ENCODE measurements at places on chromosomes 1 and 21.

DNA sequence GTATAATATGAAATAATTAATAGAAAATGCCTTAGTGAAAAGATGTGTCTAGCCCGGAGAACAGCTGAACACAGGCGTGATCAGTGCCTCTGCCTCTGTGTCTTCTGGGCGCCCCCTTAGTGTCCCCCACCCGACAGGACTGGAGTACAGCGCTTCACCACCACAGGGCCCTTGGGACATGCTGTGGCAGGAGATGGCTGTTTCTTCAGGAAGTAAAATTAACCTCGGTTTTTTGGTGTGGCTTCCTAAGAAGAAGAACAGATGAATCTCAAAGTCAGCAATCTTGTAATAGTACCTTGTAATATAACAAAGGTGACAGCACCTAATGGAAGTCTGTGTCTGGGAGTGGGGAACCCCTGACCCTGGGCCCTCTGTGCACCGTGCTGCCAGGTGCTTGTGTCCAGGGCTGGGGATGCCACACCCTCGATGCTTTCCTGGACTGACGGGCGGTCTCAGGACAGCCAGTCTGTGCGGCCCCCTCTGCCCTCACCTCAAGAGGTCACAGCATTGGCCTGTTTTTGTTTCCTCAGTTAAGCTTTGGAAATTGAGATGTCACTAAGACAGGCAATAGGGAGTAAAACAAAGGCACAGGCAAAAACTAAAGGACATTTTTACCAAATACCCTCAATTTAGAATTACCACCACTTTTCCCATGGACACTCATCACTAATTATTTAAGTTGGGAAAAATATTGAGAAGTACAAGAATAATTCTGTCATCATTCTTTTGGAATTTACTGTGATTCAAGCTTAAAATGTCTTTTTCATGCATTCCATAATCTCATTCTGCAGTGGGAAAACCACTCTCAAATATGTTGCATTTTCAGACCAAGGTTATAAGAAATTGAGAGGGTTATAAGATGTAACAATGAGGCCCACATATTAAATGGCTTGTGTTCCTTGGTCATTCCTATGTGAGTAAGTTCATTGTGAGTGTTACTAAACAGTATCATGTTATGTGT lies 79.3 kb downstream of the ADARB1 start:
- no peak for DNase-seq

- no peak for DNase-seq
Measured at GRCh38 chr1:78236716-78237115, 190.9 kb downstream of the GIPC2 start.

DNA sequence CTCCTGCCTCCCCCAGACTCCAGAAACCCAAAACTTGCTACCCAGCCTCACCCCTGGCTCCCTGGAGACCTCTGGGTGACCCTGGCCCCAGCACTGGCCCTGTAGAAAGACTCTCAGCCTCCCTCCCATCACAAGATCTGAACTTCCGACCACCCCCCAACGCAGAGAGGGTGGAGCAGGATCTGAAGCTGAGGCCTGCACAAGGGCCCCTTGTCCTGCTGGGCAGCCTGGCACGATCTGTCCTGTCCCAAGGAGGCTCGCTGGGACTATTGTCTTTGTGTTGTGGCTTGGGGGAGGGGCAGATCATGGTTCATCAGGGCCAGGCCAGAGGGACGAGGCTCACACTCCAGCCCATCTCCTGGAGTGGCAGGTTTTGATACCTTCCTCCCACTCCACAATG lies 20.0 kb downstream of the PHLDA3 start:
- DNase-seq = no peak

GRCh38 chr21:42777064-42777756 lies 102.1 kb downstream of the WDR4 start:
- DNase-seq = no peak

- DNase-seq = no peak
Measured at GRCh38 chr1:25948641-25949040, 42.4 kb upstream of the STMN1 start.

- peak; percentile 89 for DNase-seq
Measured at GRCh38 chr1:63746129-63746864, 27.5 kb upstream of the ROR1 start.

- no peak for DNase-seq
Measured at GRCh38 chr1:82931006-82931405, 1067.9 kb downstream of the TTLL7 start.

GRCh38 chr1:107139833-107140702 lies 771 bp upstream of the NTNG1 start:
- DNase-seq = no peak

DNA sequence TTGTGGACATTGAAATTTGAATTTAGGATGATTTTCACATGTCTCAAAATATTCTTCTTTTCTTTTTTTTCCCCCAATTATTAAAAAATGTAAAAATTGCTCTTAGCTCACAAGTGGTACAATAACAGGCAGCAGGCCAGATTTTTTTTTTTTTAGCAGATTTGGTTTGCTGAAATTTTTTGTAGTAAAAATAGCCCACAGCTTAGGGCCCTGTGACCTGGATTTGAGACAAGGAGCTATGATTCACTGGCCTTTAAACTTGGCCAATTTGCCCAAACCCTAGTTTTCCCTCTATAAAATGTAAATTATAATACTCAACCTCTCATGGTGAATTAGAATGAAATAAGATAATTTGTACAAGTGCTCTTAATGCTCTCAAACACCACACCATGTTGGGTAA lies 253.8 kb downstream of the DYRK1A start:
- no peak for DNase-seq

- no peak for DNase-seq
Measured at GRCh38 chr1:203690730-203691129, 64.1 kb downstream of the ATP2B4 start.

DNA sequence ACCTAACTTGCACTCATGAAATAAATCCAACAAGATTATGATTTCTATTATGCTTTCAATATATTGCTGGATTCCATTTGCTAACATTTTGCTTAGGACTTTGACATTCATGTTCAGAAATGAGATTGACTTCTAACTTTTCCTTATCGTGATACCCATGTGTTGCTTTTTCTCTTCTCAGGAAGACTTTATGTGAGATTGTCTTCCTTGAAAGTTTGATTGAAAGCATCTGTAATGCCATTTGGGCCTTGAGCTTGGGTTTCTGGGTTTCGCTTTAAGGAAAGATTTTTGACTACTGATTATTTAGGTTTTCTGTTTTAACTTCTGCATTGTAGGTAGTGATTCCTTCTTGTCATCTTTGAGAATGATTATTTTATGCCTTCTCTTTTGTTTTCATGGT lies 27.8 kb downstream of the AGMAT start:
- DNase-seq = no peak

GRCh38 chr21:43893536-43894205 lies 28.6 kb downstream of the AGPAT3 start:
- DNase-seq = no peak

DNA sequence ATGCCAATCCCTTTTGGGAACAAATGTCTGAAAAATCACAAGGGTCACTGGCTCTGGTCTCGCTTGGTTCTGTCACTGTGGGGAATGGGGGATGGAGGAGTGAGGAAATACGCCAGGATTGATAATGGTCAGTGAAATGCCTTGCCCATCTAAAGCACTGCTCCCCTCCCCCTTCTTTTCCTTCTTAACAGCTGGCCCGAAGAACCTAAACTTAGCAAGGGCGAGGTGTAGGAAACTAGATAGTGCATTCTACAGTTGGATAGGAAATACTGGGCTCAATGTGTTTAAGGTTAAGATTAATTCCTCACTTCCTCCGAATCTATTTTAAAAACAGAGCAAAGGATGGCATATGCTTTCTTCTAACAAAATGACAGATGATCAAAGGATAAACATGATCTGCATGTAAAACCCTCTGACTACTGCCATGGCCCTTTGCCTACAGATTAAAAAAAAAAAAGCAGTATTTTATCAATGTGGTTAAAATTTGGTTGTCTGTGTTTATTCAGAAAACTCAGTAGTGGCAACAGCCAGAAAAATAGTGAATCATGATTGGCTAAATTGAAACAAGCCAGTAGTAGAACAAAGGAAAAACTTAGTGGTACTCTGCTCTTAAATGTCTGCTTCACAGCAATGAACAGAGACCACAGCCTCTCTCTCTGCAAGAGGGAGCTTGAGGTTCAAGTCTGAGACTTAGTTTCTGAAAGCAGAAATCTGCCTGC lies 86.1 kb upstream of the VAV3 start:
- DNase-seq = no peak

Data from osteocyte (in vitro differentiated cells).